ENCODE measurements at places on chromosomes 1 and 21. TPM values are rescaled to one million over a fixed set of nuclear protein-coding genes. Genes with fewer than 3 reads are reported as not detected.

DNA sequence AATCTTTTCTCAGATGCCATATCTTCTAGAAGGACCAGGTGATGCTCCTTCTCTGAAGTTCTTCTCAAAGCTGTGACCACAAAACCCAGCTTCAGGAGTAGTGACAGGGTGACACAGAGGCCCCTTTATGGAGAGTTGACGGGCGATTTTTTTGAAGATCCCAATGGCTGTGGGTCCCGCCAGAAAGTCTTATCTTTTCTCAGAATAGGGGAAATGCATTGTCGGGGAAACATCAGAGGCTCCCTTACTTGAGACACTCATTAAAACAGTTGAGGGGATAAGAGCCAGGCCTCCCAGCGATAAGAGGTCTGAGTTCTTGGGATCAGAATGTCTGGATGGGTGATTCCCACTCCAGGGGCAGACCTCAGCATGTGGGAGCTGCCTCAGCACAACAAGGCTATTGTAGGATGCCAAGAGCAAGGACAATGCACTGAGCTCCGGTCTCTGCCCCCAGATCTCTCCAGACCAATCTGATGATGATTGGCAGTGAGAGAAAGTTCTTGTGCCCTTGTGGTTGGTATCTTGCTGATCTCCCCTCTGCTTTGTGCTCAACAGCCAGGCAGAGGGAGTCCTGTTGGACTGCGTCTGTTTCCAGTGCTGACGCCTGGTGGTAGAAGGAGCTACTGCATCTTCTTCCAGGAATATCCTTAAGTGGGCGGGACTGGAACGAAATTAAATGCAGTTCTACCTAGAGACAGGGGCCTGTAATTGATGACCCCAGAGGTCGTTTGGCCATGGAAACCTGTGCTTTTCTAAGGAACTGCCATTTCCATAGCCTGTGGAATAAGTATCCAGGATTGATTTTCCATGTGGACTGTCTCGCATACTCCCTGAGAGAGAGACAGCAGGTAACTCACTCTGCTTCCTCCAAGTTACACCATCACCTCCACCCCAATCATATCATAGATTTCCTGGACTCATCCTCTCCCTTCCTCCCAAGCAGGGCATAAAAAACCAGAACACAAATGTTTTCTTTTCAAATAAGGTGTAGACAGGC, 6.8 kb upstream of the ACKR1 start:
- H3K36me3 ChIP-seq: no peaks in the 10 kb centered on the region
- peaks cover 9% of the 10 kb centered on the region for H3K4me1 ChIP-seq
- H3K27ac ChIP-seq: no peak overlapping the region
- no peaks in the 10 kb centered on the region for H3K27me3 ChIP-seq

- no peaks in the 10 kb centered on the region for H3K27me3 ChIP-seq
- DNase-seq: no peak
- H3K36me3 ChIP-seq: no peaks in the 10 kb centered on the region
These were observed 27.2 kb downstream of the MCOLN2 start for GRCh38 chr1:84969489-84970250.

SERPINC1 gene
- 0.75 TPM for polyA plus RNA-seq

RTCA gene
- 20.9 TPM for polyA plus RNA-seq

Data from testis (tissue), 5 donors.